ENCODE measurements at places on chromosomes 1 and 21.

DNA sequence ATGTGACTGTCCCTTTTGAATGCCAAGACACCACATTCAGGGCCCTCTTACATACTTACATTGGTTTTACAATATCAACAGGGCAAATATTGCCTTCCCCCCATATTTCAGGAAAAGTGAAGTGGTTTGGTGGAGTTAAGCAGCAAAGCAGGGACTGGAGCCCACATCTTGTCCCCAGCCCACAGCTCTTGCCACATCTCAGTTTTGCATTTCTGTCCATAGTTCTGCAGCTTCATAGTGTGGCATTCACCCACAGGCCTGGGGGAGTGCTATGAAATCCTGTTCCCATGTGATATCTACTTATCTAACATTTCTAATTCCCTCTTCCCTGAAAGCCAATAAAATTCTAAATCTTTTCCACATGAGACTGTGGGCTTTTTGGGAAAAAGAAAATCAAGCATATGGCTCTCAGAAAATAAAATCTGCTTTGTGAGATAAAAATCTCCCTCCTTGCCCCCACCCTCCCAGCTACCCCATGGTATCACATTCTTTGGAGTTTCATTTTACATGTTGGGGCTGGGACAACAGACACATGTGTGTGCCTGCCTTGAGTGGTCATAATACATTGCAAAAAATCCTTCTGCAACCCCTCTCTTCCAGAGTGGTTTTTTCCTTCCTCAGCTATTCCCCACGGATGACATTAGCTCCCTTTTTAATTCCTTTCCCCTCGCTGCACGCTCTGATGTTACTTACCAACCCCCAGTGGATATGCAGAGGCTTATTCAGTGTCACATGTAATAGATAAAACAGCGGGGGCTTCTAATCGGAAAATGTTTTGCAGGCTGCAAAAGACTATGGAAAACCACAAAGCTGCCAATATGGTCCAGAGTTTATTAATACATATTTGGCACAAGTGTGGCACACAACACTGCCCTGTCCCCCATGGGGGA, 20.5 kb upstream of the CD2 start:
- no peak for DNase-seq

DNA sequence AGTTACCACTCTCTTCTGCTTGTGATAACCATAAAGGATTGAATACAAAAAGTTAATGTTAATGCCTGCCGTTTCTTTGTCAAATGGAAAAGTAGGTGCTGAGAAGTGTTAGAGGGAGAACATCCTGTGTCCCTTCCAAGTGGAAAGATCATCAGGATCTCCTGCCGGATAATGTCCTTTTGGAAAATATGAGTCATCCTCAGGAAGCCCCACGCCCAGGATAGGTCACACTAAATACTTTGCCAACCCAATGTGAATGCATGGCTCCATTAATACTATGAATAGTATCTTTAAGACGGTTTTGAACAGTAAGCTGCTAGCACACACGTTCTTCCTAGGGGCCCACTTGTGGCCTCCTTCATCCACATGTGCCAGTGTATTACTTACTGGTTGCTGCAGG, 279.5 kb downstream of the ZNF326 start:
- DNase-seq: no peak

- peak; percentile 48 for DNase-seq
Measured at GRCh38 chr1:236753516-236753915, 41.6 kb upstream of the MTR start.

GRCh38 chr1:50894340-50894739, 65.7 kb downstream of the FAF1 start:
- no peak for DNase-seq

GRCh38 chr21:29080454-29080941, 7.0 kb upstream of the CCT8 start:
- no peak for DNase-seq

DNA sequence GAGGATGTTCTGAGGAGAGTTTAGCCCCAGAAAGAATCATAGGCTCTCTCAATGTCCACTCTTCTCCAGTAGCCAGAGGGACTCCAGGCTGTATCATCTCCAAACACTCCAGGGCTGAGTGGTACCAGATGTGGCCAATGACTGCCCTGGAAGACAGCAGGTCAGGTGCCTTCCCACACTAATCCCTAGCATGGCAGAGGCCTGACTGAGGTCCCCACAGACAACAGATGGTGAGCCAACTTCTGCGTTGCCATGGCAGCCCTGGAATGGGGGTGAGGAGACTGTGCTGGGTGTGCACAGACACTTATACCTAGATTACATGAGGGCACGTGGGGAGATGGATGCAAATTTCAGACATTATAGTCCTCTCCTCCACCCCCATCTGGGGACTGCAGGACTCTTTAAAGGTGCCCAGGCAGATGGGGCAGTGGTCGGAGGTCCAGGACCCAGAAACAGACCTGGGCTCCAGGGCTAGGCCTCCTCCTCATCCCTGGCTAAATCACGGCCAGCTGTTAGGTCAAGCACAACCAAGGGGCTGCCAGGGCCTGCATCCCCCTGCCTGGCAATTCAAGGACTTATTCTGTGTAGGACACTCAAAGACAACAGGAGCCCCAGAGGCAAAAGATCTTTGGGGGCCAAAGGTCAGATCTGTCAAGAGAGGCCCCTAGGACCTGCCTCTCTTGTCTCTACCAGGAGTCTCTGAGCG, 42.9 kb downstream of the CAMK2N1 start:
- no peak for DNase-seq

DNA sequence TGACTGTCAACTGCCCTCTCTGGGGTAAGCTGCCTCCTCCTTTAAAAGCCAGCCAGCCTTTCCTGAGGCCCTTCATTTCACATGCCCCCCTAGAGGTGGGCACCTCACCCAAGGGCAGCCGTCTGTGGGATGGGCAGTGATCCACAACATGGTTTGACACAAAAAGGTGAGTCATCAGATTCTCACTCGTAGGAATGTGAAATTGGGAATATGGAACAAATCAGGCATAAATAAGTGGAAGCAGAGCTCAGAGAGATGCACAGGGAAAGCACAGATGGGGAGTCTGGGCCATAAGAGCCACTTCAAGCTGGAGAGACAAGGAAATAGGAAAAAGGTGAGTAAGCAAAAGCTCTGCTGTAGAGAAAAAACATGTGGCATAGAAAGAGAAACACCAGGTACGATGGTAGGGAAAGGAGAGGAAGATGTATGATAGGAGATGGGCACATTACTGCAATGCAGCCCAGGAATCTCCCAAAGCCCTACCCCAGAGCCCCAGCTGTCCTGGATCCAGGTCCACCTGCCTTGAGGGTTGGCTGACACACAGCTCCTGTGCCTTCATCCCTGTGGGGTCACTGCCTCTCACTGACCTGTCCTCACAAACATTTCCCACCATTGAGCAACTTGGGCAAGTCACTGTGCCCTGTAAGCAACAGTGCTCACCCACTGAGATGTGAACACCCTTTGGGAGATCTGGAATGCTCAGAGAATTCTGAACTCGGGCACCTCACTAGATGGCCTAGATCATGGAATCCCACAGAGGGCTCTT, 86.6 kb downstream of the ASTN1 start:
- no peak for DNase-seq

- DNase-seq: peak; percentile 33
Measured at GRCh38 chr1:228416217-228416933, at the start of gene TRIM17. Gene TRIM17 (minus strand): TSS chr1:228416861. CDS start chr1:228415072, 1,789 bp downstream.

- no peak for DNase-seq
Measured at GRCh38 chr1:74812180-74812541, 79.2 kb downstream of the TYW3 start.

DNA sequence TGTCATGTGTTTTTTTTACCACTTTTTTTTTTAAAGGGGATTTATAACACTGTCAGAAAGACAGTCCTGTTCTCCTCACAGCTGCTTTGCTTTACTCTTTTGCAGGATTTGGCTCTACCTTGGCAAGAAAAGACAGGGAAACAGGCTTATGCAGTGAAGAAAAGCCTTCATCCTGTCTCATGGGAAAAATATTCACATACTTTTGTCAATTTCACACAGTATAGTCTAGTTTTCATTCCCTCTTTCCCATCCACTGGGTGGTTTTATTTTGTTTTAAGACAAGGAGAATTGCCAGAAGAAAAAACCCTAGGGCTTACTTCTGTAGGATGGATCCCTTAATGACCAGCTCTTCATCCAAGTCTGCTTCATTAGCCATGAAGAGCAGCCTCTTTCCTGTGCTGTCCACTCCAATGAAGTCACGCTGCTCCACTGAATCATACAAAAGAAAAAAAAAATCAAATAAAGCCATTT, 60.0 kb downstream of the EIF2B3 start:
- no peak for DNase-seq

DNA sequence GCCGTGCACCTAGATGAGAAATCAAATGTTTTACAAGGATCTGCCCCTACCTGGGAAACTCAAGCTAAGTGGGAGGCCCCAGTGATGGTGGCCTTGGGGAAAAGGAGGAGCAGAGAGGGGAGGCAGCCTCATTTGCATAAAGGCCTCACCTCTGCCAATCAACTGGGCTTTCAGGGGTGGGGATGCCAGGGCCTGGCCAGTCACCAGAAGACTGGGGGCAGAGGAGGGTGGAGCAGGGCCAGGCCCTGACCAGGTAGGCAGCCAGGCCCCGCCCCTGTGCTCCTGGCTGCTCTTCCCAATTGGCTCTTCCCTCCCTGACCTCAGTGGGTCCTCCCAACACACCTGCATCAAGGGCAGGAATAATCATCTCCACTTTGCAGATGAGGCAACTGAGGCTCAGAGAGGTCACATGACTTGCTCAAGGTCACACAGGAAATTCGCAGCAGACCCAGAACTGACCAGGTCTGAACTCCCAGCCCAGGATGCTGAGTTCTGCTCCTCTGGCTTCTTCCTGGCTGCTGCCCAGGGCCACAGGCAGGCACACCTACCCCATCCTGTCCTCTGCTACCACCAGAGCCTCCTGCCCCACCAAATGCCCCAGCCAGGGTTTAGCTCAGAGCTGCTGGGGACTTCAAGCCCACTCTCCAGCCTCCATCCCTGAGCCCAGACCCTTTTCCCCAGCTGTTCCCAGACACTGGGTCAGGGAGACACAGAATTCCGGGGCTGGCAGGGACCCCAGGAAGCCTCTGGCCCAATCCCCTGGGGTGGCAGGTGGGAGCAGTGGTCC, 677.9 kb downstream of the MATN1 start:
- DNase-seq: no peak

DNA sequence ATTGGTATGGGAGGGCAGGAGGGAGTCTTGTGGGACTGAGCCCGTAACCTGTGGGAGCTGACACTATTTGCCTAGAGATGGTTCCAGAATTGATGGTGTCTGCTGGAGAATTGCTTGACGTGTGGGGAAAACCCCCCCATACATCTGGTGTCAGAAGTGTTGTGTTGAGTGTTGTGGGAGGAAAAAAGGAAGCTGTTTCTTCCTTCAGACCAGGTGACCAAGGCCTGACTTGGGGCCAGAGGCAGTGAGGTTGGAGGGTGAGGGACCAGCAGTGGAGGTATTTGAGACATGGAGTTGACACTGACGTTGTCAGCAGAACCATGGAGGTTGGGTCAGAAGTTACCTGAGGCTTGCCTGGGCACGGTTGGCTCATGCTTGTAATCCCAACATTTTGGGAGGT, 8.3 kb downstream of the SHISAL2A start:
- DNase-seq: no peak

GRCh38 chr1:24374891-24375786, 38.4 kb downstream of the STPG1 start:
- no peak for DNase-seq

DNA sequence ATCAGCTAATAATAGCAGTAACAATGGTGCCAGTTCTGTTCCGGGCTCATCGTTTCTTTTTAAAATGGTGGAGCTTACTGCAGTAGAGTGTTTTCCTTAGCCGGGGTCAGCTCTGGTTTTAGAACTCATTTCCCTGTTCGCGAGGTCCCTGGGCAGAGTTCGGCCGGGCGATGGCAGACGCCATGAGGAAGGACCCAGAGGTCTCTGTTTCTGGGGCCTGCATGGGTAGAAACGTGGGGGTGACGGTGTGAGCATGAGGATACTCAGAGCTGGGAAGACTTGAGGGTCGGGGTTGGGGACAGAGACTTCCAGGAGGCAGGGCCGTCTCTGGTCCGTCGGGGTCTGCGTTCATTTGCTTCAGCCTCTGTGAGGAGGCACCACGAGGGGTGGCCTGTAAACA, 38.8 kb downstream of the PRKCZ start:
- no peak for DNase-seq

DNA sequence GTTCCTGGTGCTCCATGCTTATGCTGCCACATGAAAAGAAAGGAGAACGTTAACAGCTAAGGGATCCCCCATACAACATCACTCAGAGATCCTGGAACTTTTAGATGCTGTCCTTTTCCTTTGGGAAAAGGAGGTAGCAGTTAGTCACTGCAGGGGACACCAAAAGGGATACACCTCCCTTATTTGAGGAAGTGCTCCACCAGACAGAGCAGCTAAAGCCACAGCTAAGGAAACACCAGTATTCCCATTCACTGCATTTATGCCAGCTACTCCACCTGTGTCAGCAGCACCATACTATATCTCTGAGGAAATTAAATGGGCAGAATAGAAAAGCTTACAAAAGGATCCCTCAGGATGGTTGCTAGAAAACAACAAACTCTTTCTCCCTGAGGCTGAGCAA, 26.0 kb upstream of the SLC6A9 start:
- DNase-seq: no peak

GRCh38 chr1:245717611-245718010, 562.8 kb downstream of the KIF26B start:
- DNase-seq: no peak

GRCh38 chr1:43423672-43424550, 29.8 kb downstream of the HYI start:
- no peak for DNase-seq

DNA sequence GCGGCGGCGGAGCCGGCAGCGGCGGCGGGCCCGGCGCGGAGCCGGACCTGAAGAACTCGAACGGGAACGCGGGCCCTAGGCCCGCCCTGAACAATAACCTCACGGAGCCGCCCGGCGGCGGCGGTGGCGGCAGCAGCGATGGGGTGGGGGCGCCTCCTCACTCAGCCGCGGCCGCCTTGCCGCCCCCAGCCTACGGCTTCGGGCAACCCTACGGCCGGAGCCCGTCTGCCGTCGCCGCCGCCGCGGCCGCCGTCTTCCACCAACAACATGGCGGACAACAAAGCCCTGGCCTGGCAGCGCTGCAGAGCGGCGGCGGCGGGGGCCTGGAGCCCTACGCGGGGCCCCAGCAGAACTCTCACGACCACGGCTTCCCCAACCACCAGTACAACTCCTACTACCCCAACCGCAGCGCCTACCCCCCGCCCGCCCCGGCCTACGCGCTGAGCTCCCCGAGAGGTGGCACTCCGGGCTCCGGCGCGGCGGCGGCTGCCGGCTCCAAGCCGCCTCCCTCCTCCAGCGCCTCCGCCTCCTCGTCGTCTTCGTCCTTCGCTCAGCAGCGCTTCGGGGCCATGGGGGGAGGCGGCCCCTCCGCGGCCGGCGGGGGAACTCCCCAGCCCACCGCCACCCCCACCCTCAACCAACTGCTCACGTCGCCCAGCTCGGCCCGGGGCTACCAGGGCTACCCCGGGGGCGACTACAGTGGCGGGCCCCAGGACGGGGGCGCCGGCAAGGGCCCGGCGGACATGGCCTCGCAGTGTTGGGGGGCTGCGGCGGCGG, 1.0 kb downstream of the ARID1A start:
- no peak for DNase-seq

- DNase-seq: no peak
Measured at GRCh38 chr1:36154765-36155407, 1.1 kb upstream of the MAP7D1 start.

All from iPS DF 19.7 (cell line).